ENCODE measurements at places on chromosomes 13 and 19. TPM values are rescaled to one million over a fixed set of nuclear protein-coding genes. Genes with fewer than 3 reads are reported as not detected.

Gene CPB2
- total RNA-seq = not detected

Gene PSG7
- 0.10 TPM for total RNA-seq

Gene PEG3
- under 0.01 TPM for total RNA-seq

Gene BRSK1
- total RNA-seq = 0.52 TPM

Gene DZIP1
- not detected for total RNA-seq

Gene BORCS8
- total RNA-seq = 4.6 TPM

Gene TMTC4
- total RNA-seq = 9.2 TPM

Gene RPS16
- total RNA-seq = 71.4 TPM

Gene TCF3
- total RNA-seq = 37.4 TPM

Gene OLFM4
- total RNA-seq = 0.10 TPM

Gene NLRP5
- not detected for total RNA-seq

Gene ZNF570
- total RNA-seq = 13.5 TPM

Gene OR10H1
- total RNA-seq = not detected

Gene C19orf81
- not detected for total RNA-seq

Gene MTIF3
- total RNA-seq = 29.7 TPM

Gene PRODH2
- total RNA-seq = not detected

Gene GAS6
- total RNA-seq = 3.3 TPM

Gene PRSS57
- 5.4 TPM for total RNA-seq

Gene IGFL3
- total RNA-seq = not detected

Gene ANKRD24
- 0.10 TPM for total RNA-seq

Gene FGF22
- total RNA-seq = 0.10 TPM

Gene DOHH
- total RNA-seq = 1.4 TPM

Gene C19orf67
- not detected for total RNA-seq

Gene SMIM17
- not detected for total RNA-seq

Gene PLIN3
- 44.1 TPM for total RNA-seq

Gene CRB3
- total RNA-seq = 4.0 TPM

Gene LILRA5
- total RNA-seq = 191 TPM

Gene KLK15
- not detected for total RNA-seq

Gene PCDH17
- total RNA-seq = under 0.01 TPM

Gene ZNF234
- total RNA-seq = 2.2 TPM

Gene MIA
- not detected for total RNA-seq

Gene NLRP12
- total RNA-seq = 6.9 TPM

Gene UPF3A
- total RNA-seq = 14.9 TPM

Gene ZNF575
- 0.31 TPM for total RNA-seq

Gene PLEKHF1
- total RNA-seq = 13.1 TPM

Gene NR1H2
- 125 TPM for total RNA-seq

Gene SMG9
- total RNA-seq = 11.4 TPM

Data from mononuclear cell (primary cell).